ENCODE measurements at places on chromosomes 1 and 21.

DNA sequence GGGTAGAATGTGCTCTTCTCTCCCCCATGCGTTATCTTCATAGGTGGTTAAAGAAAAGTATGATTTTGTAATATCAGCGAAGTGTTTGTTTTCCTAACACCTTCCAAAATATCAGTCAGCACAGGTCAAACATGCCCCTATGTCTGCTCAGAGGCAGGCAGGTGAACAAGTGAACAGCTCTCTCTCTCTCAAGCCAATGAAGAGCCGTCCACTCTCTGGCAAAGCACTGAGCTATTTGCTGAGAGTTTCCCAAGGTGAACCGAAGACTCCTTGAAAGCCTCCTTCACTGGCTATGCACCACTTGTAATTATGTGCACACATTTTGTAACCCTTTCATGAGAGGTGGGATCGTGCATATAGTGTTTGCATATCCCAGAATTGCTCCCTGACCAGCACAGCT lies 47.7 kb downstream of the ST6GALNAC3 start:
- DNase-seq: no peak

GRCh38 chr1:119631433-119632102 lies 16.5 kb downstream of the ZNF697 start:
- no peak for DNase-seq

- no peak for DNase-seq
Measured at GRCh38 chr1:91059157-91059556, 37.3 kb upstream of the ZNF644 start.

GRCh38 chr1:24849672-24850295 lies 80.3 kb downstream of the RUNX3 start:
- no peak for DNase-seq

DNA sequence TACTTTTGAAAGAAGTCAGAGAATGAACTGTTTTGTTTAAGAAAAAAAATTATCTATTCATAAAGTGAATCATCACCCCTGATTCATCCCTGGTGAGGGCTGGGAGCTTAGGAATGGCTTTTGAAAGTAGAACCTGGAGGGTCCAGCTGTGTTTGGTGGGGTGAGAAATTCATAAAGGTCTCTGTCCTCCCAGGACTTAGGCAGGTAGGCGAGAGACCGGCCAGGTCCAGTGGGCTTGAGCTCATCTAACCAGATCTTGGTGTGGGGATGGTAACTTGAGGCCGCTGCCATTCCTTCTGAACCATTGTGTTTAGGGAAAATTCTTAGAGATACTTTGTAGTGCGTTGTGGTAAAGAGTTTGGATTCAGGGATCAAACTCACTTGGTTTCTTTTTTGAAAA lies 156.8 kb upstream of the TNR start:
- DNase-seq: no peak

DNA sequence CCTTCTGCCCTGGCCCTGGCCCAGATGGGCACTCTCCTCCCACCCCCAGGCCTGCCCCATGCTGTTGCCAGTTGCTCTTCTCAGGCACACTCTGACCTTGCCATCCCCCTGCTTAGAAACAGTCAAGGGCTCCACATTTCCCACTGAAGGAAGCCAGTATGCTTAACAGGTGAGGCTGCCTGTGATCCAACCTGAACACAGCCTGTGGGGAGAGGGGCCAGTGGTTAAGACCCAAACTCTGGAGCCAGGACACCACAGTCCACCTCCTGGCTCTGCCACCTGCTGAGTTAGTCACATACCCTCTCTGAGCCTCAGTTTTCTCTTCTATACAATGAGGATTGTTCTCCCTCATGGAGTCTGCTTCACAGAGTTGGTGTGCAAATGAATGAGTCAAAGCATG lies 526.9 kb downstream of the MATN1 start:
- DNase-seq: no peak

Measured in NCI-H1930 (cell line).